ENCODE measurements at places on chromosomes 1 and 21.

DNA sequence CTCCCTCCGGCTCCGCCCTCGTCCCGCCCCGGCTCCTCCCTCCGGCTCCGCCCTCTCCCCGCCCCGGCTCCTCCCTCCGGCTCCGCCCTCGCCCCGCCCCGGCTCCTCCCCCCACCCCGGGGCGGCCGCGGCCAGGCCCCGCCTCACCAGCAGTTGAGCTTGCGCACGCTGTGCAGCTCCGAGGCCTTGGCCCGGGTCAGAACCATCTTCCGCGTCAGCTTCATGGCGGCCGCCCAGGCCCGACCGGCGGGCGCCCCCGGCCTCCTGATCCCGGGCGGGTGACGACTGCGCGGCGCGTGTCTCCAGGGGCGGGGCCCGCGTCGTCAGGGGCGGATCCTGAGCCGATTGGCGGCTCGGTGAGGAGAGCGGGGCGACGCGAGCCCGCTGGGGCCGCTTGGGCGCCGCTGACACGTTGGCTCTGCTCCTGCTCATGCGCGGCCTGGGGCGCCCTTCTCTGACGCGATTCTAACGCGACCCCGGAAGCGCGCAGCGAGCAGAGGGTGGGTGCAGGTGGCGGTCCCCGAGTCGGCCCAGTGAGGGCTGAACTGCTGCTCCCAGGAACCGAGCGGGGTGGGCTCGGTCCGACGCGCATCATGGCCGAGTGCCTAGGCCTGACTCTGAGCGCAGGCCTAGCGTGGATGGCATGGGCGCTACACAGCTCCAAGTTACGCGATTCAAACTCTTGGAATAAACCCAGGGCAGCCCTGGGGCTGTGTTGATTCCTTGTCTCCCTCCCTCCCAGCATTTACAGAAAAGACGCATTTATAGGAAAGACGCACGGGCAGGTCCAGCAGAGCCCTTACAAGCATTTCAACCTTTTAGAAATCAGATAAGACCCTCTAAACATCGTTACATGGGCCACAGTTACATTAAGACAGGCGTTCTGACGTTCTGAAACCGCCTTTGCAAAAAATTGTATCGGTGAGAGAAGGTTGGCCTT, at the start of gene CFAP410:
TSS of gene CFAP410 (minus strand) at position 420 of the 940 bp plus-strand sequence. CDS start at position 224, 196 bp downstream.
- DNase-seq = no peak

DNA sequence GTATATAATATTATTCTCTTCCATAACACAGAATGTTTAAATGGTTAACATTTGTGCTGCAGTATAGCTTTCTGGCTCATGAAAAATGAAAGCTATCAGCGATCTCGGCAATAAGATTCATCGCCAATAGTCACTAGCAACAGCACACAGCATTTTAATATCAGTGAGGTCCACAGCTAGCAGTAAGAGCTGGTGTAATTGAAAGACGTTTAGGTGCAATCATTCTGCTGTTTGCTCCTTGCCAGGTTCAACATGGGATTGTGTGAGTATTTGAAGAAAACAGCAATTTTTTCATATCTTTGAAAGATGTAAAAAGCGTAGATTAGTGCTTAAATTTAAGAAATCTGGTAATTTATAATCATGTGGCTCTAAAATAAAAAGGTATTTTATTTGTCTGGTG, 20.1 kb downstream of the PRKACB start:
- DNase-seq = no peak

- DNase-seq = no peak
These were observed 117.2 kb downstream of the MATN1 start for GRCh38 chr1:30606166-30606565.

DNA sequence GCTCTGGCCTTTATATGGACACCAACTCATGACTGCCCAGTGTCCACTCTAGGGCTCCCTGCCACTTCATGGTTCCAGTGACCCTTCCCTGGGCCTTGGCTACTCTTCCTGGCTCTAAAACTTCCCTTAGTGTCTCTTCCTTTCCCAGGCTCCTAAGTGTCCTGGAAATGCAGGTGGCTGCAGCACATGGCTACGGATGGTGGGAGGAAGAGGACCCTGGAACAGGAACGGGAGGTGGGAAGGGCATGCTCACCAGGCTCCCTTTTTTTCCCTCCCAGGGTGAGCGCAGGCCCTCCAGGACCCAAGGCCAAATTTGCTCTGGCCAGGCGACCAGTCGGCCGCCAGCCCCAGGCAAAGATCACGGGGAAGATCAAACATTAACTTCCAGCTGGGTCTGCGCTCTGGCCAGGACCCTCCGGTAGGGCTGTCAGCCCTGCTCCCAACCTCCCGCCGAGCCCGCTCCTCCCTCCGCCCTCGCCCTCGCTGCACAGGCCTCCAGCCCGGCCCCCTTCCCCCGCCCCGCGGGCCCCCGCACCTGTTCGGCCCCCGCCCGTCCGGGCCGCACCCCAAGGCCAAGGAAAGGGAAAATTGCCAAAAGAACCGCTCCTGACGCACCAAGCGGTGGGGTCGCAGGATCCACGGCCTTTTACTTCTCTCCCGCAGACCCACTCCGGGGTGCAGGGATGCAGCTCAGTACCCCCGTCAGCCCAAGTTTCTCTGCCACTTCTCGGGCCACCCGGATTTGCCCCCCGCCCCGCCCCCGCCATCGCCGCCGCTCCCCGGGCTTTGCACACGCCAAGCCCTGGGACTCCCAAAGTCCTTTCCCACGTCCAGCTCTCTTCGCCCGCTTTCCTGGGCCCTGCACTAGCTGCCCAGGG, 894 bp downstream of the TCEA3 start:
- DNase-seq = no peak

- DNase-seq = no peak
These were observed 83.7 kb downstream of the SPSB1 start for GRCh38 chr1:9376430-9376829.

GRCh38 chr1:159469921-159470533, 30.5 kb downstream of the OR10J1 start:
- no peak for DNase-seq

DNA sequence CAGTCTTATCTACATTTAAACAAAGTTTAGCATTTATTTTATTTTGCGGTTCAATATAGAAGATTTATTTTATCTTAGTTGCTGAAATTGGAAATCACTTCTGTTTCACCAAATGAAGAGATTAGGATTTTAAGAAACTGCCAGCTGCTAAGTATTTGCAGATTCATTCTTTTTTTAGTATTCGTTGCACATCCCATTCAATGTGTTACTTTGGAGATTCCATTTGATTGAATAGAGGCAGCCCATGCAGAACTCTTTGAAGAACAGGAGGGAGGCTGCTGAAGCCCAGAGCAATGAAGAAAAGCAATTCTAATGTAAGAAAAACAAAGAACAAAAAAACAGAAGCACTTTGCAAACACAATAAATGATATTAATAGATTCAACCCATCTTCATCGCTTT, 38.6 kb upstream of the IL12RB2 start:
- DNase-seq = no peak

DNA sequence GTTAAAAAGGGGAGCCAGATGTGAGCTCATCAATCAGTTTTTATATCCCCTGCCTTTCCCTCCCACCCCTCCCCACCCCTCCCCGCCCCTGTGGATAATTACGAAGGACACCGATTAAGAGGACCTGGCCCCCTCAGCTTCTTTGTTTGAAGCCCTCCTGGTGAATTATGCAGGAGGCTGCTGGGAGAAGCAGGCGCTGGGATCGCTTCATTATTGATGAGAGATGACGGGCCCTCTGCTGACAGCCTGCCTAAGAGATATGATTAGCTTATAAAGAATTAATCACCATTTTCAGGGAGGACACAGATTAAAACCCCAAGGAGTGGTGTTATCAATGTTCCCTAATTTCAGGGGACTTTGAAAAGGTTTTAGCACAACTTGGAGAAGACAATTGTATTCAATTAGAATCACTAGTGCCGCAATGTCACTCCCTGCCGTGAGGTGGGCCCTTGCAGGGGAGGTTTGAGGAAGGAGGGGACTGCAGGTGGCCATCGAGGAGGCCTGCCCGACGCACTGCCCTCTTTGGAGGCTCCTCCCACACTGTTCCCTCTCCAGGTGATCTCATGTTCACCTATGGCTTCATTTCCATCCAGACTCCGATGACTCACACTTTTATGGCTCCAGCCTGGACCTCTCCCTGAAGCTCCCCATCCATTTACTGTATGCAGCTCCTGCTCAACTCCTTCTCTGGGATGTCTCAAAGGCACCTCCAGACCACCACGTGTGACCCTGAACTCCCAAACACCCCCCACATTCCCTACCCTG, 67.0 kb upstream of the KLHDC7A start:
- no peak for DNase-seq

DNA sequence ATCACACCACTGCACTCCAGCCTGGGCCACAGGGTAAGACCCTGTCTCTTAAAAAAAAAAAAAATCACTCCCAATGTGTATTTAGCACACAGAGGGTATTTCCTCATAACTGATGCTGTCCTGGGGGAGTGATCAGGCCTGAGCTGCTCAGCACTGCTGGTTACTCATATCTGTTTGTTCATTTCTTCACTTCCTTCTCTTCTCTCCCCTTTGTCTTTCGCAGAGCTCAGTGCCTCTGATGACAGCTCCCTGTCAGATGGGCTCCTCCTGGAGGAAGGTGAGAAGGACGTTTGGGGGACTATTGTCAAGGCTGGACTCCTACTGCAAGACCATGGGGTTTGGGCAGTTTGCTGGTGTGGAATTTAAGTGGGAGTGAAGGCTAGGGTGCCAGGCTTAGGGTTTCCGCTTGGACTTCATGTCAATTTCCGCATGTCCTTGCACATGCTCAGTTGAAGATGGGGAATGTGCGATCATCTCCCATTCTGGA, 13.0 kb downstream of the INAVA start:
- no peak for DNase-seq

GRCh38 chr21:8989721-8990325, 1531.6 kb upstream of the TPTE start:
- no peak for DNase-seq

- no peak for DNase-seq
These were observed 174.7 kb upstream of the SGIP1 start for GRCh38 chr1:66359269-66359668.

GRCh38 chr1:227604446-227604845, 41.1 kb downstream of the ZNF678 start:
- DNase-seq = no peak

GRCh38 chr1:239587066-239587465, 200.7 kb downstream of the CHRM3 start:
- DNase-seq = no peak

GRCh38 chr1:179091691-179092165, 9.9 kb downstream of the TOR3A start:
- DNase-seq = peak; percentile 45

- DNase-seq = no peak
These were observed 122.4 kb downstream of the AKT3 start for GRCh38 chr1:243727503-243728203.

GRCh38 chr1:228185641-228185965, 20.0 kb downstream of the IBA57 start:
- DNase-seq = no peak

DNA sequence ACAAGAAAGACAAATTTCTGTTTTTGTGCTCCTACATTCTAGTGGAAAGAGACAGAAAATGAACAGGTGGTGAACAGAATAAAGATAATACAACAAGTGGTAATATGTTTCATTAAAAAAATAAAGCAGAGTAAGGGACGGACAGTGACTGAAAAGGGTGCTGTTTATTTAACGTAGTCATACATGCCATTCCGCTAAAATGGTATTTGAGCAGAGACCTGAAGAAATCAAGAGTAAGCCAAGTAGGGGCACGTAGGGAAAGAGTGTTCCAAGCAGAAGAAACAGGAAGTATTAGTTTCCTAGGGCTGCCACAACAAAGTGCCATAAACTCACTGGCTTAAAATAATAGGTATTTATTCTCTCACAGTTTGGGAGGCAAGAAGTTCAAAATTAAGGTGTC, 65.6 kb upstream of the KCTD3 start:
- DNase-seq = no peak

DNA sequence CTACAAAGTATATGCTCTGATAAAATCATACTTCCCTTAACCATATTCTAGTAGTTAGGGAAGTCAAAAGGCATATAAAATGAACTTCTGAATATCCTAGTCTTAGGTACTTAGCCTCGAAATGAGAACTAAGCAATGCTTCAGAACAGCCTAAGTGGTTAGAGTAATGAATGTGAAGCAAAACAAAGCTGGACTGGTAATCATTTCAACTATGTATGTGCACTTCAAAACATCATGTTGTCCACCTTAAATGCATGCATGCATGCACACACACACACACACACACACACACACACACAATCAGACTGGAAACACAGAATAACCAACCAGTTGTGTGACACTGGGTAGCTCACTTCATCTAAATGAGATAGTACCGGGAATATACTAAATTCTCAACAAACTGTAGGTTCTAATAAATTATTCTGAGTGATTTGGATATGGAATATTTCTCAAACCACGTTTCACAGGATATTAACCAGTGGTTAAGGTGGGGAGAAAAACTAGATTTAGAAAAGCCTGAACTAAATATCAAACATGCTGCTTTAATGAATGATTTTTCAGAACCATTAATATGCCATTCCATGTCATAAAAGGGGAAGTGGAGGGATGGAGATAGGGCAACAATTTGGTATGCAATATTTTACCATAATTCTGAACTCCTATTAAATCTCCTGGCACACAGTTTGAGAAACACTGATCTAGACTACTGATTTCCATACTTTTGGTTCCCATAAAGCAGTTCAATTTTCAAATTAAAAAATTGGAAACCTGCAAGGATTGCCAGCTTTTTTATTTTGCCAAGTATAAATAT, 19.5 kb downstream of the RNF115 start:
- no peak for DNase-seq

DNA sequence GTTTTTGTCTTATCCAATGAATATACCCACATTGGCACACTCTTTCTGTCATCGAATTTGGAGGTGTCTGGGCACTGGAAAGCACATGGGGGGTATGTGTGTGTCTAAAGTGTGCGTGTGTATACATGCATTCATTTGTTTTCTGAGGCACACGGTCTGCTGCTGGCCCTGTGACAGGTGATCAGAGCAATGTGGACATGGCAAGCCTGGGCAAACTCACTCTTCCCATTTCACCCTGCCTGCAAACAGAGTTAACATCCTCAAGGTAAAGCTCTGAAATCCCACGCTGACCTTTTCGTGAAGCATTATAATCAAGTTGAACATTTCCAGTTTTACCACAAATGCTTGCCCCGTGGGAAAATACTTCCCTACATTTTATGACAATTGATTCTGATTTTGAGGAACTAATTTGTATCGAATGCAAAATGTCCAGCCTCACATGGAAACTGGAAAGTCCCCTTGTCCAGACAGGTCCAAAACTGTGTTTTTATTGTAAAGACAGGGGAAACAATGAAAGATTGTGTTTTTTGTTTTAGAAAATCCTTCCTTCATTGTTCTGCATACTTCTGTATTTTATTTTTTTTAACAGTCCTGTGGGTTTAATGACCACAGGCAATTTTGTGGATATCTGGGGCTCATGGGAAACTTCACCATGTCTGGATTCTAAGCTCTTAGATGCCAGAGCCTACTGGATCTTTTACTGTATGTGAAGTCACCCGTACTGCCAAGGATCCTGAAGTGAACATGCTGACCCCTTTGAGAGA, 160.9 kb downstream of the PBX1 start:
- DNase-seq = no peak

Data from epithelial cell of proximal tubule (primary cell).